ENCODE measurements at places on chromosomes 3 and 15.

- no peak for DNase-seq
These were observed 37.4 kb upstream of the P2RY12 start for GRCh38 chr3:151421938-151422337.

DNA sequence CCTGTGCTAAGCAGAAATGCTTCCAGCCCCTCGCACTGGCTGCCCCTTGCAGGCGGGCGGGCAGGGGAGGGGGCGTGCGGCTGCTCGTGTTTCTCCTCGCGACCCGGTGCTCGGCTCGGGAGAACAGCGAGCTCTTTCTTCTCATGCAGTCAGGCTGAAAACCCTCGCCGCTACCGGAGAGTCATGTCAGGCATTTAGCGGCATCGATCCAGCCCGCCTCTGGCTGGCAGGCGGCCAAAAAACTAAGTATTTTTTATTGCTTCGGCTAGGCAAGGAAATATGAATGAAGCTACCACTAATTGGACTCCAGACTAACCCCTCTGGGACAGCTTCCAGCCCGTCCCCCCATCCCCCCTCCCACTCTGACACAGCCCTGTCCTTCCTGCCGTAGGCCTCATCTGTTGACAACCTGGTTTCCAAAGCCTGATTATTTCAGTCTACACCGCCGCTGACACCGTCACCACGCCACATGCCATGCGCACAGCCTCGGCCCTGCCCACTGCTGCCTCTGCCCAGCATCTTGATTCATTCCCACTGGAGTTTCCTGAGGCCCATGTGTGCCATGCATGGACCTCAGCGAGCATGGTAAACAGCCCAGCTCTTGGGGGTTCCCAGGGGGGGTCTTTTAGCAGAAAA is 35.3 kb downstream of the TLE3 start:
- DNase-seq = peak; percentile 84

DNA sequence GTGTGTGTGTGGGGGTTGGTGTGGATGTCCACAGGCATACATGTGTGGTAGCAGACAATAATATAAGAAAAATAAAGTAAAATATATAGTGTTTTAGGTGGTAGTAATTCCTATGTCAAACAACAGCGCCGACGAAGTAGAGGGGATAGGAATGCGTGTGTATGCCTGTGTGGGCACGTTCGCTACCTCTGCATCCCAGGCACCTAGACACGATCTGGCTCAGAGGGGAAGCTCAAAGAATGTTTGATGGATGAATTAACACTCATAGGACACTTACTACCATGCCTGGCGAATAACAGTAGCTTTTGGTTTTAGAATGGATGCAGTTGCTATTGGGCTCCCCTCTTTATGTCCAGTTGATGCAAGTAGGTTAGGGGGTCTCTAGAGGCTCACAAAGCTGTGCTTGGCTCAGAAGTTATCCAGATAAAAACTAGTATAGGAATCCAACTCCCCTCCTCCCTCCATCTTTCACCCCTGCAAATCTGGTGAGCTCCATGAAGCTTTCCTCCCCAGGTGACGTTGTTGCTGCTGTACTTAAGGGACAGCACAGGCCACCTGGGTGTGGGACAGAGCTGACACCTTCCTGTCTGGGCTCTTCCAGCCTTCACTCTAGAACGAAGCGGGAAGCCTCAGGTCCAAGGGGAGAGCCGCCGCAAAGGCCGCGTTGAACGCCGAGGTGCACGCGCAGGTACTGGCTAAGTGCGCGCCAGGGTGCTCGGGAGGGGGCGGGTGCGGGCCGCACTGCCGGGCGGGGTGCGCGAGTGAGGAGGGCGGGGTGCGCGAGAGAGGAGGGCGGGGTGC is 192.6 kb upstream of the LYSMD4 start:
- DNase-seq = peak; percentile 11

DNA sequence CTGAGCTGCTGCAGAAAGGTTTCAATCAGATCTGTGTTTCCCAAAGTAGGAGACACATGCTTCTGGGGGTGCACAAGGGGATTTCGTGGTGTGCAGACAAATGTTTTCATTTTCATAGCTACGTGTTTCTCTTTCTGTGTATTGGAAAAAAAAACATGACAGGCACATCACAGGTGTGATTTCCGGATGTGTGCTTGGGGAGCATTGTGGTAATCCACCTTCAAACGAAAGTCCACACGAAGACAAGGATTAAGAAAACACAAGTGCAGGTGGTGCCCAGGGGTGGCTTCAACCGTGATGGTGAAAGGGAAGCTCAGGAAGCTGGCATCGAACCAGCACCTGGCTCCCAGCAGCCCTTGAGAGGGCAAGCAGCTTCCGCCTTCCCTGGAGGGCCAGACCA is 164.6 kb upstream of the LINGO1 start:
- no peak for DNase-seq

DNA sequence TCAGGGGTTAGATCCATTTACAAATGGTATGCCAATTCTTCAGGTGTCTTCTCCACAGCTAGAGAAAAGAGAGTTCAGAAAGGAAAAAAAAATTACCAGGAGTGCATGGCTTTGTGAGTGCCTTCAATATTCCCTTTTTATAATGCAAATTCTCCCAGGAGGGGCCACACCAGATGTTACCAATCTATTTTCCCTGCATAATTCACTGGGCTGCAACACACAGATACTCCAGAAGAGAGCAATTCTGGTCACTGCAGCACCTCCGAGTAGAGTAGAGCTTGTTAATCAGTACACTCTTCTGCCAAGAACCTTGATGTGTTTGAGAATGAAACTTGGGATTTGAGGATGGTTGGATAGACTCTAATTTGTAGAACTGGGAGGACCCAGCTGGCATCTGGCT is 80.7 kb upstream of the SPRED1 start:
- DNase-seq = no peak

GRCh38 chr15:100944986-100945385 is 25.8 kb downstream of the LRRK1 start:
- no peak for DNase-seq

- DNase-seq = no peak
These were observed 47.9 kb downstream of the TLE3 start for GRCh38 chr15:70049701-70050301.

DNA sequence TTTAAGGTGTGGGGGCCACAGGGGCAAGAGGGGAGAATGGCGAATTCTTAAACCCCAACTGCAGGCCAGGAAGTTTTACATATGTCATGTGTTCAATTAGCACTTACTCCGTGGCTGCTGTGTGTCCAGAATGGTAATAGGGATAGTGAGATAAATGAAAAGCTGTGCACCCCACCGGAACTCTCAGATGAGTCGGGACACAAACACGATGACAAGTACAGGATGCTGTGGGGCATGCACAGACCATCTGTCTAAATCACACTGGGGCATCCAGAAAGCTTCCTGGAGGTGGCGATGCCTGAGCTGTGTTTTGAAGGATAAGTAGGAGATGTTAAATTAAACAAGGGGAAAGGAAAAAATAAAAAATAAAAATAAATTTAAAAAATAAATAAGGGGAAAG is 18.3 kb upstream of the TMEM158 start:
- no peak for DNase-seq

DNA sequence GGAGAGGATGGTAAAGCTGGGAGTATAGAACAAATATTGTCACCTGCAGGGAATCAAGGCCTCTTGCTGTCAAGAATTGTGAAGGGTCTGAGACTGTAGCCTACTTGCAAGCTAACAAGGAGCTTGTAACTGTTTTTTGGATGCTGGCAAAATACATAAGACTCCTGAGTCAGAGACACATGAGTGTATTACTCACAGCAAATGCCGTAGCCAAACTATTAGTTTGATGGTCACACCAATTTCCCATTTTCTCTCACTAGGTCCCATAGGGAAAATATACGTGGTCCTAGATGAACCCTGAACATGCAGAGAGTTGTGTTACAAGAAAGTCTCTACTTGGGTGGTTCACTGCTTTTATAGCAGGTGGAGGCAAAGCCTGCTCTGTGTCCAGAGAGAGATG is 44.7 kb upstream of the LIPC start:
- DNase-seq = peak; percentile 83

DNA sequence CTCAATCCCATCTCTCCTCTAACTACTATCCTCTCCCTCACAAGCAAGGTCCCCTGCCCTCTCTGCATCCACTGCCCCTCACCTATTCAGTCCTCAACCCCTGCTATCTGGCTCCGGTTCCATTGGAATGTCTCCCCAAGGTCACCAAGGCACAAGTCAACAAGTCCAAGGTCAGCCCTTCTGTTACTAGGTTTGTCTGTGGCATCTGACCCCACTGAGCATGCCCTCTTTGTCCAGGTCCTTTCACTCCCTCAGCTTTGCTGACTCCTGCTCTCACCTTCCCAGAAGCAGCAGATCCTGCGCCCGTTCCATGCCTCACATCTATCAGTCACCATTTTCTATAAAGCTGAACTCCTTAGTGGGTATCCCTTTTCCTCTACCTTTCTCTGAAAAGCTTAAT is 8.3 kb upstream of the SEMA7A start:
- DNase-seq = no peak

DNA sequence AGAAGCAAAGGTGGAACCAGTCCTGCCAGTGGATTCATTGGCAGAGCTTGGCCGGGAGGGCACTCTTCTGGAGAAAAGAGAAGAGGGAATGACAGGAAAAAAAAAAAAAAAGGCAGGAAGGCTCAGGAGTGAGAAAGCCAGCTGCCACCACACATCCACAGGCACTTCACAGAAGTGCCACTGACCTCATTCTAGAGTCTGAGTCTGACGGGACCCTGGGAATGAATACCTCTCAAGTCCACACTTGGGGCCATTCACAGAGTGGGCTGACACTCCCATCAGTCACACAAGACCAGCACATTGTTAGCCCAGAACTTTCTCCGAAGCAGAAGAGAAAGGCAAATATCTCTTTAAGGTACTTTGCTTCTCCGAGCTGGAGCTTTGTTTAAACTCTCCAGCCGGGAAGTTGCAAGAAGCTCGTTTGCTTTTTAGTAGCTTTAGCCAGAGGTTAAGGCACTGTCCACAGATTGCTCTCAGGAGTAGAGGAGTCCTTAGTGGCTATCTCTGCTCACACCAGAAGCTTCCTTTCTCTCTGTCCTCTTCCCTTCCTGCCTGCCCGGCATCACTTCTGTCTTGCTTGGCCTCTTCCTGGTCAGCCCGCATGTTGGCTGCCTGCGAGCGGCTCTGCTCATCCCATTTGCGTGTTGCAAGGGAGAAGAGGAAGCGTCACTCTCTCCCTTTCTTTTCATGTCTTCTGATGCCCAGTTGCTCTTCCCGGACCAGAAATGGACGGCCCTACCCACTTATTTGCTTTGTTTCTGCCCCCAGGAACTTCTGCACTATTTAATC is 53.8 kb downstream of the CMTM6 start:
- DNase-seq = no peak

- DNase-seq = no peak
These were observed 24.7 kb upstream of the TM2D3 start for GRCh38 chr15:101676921-101677329.

DNA sequence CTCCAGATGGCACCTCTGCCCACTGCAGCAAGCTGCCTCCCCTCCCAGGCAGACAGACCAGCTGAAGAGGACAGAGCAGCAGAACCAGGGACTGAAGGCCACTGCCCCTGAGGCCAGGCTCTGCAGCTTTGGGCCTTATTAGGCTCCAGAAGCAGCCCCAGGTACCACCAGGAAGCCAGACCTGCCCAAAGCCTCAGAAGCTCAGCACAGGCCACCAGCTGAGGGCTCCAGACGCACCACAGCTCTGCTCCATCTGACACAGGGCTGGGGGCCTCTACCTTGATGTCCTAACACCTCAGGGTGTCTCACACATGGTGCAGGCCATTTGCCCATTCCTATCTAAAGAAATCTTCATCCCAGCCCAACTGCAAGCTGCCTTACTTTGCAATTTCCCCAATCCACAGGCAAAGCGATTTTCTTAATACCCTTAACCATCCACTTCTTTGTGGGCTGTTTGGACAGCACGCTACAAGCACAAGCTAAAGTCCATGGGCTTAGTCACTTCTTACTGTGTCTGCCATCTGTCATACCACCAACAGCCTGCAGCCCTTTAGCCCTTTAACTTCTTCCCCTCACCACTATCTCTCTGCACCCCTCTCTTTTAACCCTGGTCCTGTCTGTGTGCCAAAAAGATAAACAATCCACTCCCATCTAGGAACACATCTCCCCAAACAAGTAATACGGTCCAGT is 112.1 kb downstream of the IQSEC1 start:
- no peak for DNase-seq

- peak; percentile 79 for DNase-seq
These were observed 15.4 kb upstream of the RFC4 start for GRCh38 chr3:186821429-186822387.

- DNase-seq = peak; percentile 23
These were observed 397.8 kb upstream of the NR2F2 start for GRCh38 chr15:95932676-95933075.

GRCh38 chr3:182738583-182739411 is 54.5 kb upstream of the ATP11B start:
- no peak for DNase-seq

DNA sequence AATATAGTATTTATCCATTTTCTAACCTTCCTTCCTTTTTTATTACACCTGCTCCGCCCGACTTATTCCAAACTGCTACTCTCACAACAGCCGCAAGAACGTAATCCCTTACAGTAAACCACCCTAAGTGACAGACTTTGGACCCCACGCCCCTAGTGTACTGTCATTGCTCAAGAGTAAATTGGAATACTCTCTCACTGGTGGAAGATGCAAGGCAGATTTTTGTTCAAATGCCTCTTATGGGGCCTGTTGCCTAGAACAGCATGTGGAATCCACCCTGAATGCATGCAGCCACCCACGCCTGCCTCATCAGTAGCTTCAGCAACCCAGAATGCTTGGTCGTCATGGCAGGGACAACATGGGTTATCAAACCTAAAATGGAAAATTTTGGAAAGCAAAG is 226.2 kb upstream of the ST8SIA2 start:
- DNase-seq = no peak

DNA sequence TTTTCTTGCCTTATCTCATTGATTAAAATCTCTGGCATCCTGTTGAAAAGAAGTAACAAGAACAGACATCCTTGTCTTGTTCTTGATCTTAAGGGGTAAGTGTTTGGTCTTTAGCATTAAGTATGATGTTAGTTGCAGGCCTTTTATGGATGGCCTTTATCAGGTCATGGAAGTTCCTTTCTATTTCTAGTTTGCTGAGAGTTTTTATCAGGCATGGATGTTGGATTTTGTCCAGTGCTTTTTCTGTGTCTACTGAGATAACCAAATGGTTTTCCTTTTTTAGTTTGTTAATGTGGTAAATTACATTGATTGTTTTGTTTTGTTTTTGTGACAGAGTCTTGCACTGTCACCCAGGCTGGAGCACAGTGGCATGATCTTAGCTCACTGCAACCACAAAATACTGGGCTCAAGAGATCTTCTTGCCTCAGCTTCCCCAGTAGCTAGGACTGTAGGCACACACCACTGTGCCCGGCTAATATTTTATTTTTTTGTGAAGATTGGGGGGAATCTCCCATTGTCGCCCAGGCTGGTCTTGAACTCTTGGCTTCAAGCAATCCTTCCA is 26.3 kb downstream of the MRAS start:
- DNase-seq = peak; percentile 29

GRCh38 chr15:67760901-67761300 is 64.4 kb upstream of the SKOR1 start:
- no peak for DNase-seq

DNA sequence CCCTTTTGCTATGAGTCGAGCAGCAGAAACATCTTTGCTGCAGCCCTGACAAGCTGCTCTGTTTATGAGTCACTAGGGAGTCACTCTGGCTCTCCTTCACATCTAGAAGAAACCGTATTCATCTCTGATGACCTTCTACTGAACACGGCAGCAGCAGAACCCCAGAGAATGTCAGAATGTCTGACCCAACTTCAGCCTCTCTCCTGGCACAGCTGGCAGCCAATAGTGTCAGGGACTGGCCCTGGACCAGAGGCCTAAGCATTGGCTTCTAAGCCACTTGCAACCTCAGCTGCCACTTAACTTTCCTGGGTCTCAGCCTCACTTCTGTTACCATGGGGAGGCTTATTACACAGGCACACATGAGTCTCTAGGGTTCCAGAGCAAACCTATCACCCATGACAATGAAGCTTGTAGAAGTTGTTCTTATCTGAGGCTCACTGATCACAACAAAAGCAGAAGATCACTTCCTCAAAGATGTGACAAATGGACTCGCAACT is 184.1 kb upstream of the TLE3 start:
- peak; percentile 67 for DNase-seq

Data from cardiac fibroblast (primary cell).